ENCODE measurements at places on chromosomes 2 and 18. TPM values are rescaled to one million over a fixed set of nuclear protein-coding genes. Genes with fewer than 3 reads are reported as not detected.

The ZNF532 gene
- 70.1 TPM for total RNA-seq

- no peak for DNase-seq
These were observed 18.1 kb upstream of the PGAP1 start for GRCh38 chr2:196944570-196944969.

DNA sequence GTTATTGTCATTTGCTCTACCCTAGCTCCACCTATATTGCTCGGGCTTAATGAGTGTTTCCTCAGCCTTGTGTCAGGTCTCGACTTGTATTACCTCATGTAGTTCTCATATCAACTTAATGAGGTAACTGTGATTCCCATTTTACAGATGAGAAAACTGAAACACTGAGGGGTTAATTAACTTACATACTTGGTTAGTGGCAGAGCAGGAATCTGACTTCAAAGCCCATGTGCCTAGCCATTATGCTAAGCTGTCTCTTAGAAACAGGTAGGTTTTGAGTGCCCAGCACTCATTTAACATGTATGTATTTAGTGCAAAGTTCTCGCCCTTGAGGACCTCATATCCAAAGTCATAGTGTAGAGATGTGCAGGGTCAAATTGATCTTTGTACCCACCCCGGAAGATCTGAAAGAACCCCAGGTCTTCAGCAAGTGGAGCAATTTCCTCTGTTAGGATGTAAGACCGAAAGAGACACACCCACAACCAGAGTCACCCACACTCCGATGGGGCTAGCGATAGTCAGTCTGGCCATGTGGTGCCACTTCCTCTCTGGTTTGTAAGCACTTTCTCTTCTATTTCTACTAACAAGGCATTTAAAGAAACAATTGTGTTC is 121.0 kb upstream of the SLC39A10 start:
- no peak for DNase-seq

- DNase-seq = no peak
These were observed 708.6 kb upstream of the ZEB2 start for GRCh38 chr2:145228506-145228905.

GRCh38 chr2:217250013-217250524 is 390.2 kb upstream of the TNP1 start:
- DNase-seq = no peak

- DNase-seq = no peak
These were observed 331.7 kb downstream of the GBX2 start for GRCh38 chr2:235836491-235836911.

DNA sequence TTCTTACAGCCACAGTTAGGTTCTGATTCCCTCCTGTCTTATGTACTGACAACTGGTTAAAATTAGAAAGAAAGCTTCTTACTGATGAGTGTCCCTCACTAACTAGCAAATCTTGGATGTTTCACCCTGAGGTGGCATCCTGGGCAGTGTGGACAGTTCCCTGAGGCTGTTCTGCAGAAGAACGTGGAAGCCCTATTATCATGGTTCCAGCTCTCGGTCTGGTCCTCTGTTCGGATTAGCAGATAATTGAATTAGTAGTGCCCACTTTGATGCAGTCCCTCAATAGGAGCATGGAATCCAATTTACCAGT is 381.7 kb upstream of the NT5C1B start:
- DNase-seq = no peak

- DNase-seq = no peak
These were observed 79.1 kb downstream of the LRRTM4 start for GRCh38 chr2:77443076-77443475.

DNA sequence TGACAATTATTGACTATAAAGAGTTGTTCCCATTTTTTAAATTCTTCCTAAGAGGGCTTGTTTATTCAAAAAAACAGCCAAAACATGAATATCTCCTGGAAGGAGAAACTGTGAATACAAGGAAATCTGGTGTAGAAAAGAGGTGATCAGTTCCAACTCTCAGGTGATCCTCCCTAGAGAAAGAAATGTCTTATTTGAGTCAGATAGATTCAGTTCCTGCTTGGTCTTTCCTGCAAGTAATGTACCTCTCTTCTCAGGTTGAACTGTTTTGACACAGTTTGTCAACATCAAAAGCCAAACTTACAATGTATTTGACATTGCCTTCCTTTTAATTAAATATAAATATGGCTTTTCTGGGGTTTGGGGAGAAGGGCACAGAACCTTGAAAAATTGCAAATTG is 567.4 kb downstream of the ARHGAP15 start:
- DNase-seq = no peak

The SATB2 gene
- 1.6 TPM for total RNA-seq

The MALL gene
- 114 TPM for total RNA-seq

The BCL2L11 gene
- 26.6 TPM for total RNA-seq

The CNRIP1 gene
- total RNA-seq = 73.8 TPM

The GPR17 gene
- total RNA-seq = not detected

The HAAO gene
- total RNA-seq = 0.60 TPM

The CFAP65 gene
- not detected for total RNA-seq

DNA sequence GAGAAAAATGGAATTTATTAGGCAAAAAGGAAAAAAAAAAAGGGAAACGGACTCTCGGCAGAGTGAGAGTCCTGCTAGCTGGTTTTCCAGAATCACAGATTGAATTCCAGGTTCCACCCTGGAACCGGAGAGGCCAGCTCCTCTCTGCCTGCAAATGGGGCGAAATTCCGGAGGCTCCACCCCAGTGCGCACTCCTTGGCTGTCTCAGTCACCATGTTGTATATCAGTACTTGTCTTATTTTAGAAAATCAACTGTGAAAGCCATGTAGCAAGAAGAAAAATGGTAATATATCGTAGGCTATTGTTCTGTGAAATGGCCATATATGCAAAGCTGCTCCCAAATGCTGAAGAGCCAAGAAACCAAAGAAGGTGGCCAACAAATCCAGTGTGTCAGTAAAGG is 49.4 kb downstream of the CYBRD1 start:
- no peak for DNase-seq

The DLX2 gene
- total RNA-seq = not detected

DNA sequence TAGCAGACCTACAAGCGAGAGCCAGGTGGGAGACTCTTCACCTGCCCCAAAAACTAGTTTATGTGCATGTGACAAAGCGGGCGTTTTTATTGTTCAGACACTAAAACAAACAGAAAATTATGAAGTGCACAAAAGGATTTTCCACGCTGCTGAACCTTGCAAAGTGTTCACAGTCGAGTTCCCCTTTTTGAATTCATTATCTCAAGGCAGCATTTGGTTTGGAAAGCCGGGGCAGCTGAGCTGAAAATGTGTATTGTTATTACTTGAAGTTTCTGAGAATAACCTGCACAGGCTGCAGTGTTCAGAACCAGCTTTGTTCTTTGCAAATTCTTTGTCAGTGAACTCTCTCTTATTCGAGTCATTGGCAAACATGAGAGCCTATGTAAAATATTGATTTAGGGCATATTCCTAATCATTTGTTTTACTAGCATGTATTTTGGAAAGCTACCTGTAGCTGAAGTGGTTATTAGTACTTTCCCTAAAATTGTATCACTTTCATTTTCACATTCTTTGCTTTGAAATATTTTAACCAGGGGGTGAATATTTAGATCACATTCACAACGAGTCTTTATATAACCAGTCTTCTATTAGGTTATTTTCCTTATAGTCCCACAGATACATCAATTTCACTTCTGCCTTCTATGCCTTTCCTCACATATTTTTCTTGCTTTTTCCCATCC is 59.5 kb downstream of the LRRTM1 start:
- DNase-seq = no peak

GRCh38 chr2:206657087-206657486 is 14.8 kb downstream of the FAM237A start:
- DNase-seq = no peak

The C2orf78 gene
- total RNA-seq = not detected

DNA sequence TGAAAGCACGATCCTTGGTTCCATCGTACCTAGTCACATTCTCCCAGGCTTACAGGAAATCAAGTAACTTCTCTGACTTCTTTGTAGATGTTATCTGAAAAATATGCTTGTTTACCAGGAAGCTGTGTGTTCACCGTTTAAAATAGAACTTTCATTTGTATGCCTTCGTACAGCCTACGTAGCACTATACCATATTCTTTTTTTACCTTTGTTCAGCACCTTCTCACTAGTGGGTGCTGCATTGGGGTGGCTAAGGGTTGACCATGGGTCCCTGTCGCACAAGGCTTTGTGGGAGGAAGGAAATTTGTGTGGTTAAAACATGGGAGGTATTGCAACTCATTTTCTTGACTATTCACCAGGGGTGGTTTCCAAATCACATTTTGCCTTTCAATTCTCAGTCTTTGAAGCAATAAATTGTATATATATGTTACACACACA is 16.6 kb downstream of the MALT1 start:
- peak; percentile 18 for DNase-seq

The UGT1A4 gene
- not detected for total RNA-seq

DNA sequence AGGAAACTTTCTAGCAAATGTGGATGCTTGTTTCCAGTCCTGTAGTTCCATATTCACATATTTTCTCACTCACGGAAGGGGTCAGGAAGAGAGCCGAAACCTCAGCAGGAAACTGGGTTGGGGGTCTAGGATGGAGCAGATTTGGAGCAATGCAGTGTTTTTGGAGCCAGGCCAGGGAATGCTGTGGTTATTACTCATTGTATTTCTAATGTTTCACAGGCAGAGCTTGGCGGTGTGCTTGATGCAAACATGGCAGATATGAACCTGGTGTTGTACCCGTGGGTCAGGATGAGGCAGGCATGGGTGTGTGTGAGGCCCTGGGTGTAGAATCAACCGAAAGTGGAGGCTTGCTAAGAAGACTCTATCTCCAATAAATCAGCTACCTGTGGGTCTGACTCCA is 34.6 kb upstream of the ACKR3 start:
- DNase-seq = peak; percentile 86

DNA sequence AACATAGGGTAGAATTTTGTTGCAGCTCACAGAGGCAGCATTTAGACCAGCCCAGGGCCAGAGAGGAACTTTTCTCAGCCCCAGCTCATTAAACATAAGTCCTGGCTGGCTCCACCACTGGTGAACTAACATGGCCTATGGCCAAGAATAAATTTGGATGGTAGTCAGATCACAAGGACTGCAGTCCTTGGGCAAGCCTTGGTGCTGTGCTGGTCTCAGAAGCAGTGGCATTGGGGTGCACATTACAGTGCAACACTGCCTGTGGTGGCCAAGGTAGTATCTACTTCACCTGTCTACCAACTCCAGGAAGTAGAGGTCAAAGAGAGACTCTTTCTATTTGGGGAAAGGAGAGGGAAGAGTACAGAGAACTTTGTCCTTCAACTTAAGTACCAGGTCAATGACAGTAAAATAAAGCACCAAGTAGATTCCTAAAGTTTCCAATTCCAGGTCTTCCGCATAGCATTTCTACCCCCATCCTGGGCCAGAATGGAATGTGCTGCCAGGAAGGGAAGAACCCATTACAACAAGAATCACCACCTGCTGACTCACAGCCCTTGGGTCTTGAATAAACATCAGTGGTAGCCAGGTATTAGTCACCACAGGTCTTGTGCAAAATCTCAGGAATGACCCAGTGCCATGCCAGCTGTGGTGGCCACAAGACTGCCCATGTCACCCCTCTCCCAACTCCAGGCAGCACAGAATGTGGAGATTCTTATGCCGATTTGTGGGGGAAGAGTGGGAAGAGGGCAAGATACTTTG is 155.4 kb upstream of the FSIP2 start:
- DNase-seq = no peak

The ARHGAP28 gene
- total RNA-seq = 23.4 TPM

GRCh38 chr2:165777522-165778186 is 16.4 kb downstream of the GALNT3 start:
- no peak for DNase-seq

- no peak for DNase-seq
These were observed 12.3 kb downstream of the TOGARAM2 start for GRCh38 chr2:28993206-28993960.

DNA sequence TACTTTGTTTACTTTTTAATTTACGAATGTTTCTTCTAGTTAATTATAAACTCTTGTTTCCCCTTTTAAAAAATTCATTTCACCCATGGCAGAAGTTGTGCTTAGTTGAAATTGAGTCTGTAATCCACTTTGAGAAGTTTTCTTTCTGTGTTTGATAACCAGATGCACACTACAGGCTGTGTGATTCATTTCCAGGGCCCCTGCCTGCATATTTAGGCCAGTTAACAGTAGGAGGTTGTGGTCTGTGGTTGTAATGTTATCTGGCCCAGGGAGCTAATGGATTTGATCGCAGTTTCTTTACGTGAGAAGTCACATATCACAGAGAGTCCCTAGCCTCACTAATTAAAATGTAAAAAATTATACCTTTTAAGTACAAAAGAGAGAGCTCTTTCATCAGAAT is 3.3 kb downstream of the CDH7 start:
- DNase-seq = no peak

GRCh38 chr2:95054016-95054415 is 28.5 kb downstream of the MAL start:
- DNase-seq = no peak

DNA sequence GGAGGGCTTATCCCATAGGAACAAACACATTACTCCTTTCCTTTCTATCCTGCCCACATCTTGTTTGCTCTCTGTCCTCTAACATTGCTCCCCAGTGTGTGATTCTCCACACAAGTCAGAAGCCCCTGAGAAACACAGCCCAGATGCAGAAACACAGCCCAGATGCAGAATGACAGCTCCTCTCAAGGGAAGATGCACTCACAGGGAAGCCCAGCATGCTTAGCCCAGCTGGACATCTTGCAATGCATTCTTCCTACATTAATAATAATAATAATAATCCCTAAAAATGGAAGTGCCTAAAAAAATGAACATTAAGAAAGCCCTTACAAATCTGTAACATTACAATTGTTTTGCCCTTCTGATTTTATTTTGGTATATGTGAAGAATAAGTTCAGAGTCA is 172.1 kb downstream of the CBLN2 start:
- no peak for DNase-seq

GRCh38 chr2:233240897-233241296 is 10.6 kb upstream of the ATG16L1 start:
- DNase-seq = no peak

The GPAT2 gene
- 6.6 TPM for total RNA-seq

DNA sequence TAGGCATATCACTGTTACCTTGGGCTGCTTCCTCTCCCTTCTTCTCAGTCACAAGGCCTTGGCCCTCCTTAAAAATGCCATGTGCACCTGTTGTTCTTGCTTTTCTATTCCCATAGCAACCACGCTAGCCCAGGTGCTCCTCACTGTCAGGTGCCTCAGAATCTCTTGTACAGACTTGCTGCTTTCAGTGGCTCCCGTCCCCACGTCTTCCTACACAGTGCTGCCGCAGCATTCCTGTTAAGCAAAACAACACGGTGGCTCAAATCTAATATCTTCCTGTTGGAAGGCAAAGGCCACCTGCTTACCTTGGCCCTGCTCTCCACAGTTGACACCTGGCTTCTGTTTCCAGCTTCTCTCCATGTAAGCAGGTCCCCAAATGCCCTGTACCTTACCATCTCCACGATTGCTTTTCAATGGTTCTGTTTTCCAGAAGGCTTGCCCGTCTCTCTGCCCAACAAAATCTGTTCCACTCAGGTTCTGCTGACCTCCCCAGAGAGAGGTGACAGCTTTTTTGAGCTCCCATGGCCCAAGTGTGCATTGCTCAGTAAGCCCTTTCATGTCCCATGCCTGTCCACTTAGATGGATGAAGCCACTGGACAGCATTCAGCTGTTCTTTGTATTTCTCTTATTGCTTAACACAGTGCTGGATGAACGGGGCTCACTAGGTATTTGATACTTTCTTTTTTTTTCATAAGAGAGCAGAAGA is 240.4 kb downstream of the PRKCE start:
- DNase-seq = no peak

GRCh38 chr2:120831086-120831485 is 95.4 kb downstream of the GLI2 start:
- no peak for DNase-seq

- DNase-seq = peak; percentile 70
These were observed 35.5 kb upstream of the KIDINS220 start for GRCh38 chr2:8872821-8873432.

Measured in endothelial cell of umbilical vein (primary cell).